ENCODE measurements at places on chromosomes 4 and X.

DNA sequence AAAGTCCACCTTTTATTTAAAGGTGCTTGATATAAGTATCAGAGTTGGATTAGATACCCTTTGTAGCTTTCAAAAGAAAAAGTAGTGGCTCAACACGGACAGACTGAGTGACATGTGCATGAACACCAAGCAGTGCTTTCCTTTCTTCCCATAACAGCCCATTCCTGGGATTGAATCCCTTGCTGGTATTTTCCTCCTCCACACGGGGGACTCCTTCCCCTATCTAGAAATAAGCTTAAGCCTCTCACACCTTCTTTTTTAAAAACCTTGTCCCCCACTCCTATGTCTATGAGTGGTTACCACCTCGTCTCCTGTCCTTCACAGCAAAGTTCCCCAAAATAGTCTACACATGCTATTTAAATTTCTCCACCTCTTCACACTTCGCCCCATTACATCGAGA, 5.1 kb downstream of the AP1S2 start:
- peak; percentile 8 for DNase-seq

DNA sequence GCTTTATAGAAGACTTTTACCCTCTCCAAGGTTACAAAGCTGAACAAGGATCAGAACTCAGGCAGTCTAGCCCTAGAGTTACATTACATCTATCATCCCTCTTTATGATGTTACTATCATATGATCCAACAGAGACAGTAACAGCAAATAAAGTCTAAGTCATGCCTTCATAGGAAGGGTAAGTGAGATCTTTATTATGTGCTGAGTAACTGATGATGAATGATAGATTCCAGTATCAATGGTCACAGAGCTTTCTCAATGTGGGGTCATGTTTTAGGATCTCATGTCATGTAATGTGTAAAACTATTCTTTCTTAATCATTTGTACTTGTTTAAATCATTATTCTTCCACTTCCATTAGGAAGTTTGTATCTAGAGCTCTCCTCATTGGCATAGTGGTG, 22.8 kb downstream of the ELOVL6 start:
- no peak for DNase-seq

- no peak for DNase-seq
Measured at GRCh38 chr4:139188648-139189416, 11.8 kb upstream of the ELF2 start.

DNA sequence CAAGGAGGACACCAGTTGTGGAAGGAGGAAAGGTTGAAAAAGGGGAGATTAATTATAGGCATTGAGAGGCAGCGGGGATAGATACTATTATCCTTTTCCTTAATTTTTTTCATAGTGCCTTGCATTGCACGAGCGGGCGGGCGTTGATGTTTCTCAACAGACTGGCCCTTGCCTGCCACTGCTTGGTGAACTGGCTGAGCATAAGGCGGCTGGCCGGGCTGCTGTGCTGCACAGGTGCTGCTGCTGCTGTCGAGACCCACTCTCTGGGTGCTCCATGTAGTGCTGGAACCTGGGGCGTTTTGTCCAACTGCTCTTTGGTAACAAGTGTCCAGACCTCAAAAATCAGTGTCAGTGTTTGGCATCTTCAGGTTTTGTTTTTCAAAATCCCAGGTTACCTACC, 83.3 kb upstream of the PAQR3 start:
- DNase-seq: no peak

- DNase-seq: no peak
Measured at GRCh38 chrX:110320381-110320987, 2.6 kb upstream of the AMMECR1 start.

DNA sequence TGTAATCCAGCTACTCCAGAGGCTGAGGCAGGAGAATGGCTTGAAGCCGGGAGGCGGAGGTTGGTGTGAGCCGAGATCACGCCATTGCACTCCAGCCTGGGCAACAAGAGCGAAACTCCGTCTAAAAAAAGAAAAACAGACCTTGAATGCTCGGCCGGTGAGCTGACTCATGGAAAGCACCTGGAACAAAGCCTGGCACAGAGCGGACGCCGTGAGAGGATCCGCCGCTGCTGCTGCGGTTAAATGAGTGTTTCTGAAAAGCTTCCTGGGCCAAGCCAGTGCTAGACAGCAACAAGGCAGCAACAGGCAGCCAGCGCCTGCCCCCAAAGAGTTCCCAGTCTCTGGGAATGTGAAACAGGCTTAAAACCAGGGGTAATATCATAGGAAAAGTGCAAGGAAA, 186.4 kb downstream of the AFAP1 start:
- no peak for DNase-seq

GRCh38 chrX:115589419-115589818, 28.4 kb downstream of the PLS3 start:
- DNase-seq: no peak

GRCh38 chr4:146049802-146050201, 111.2 kb upstream of the ZNF827 start:
- DNase-seq: no peak

- DNase-seq: no peak
Measured at GRCh38 chrX:37829721-37830120, 17.6 kb downstream of the DYNLT3 start.

DNA sequence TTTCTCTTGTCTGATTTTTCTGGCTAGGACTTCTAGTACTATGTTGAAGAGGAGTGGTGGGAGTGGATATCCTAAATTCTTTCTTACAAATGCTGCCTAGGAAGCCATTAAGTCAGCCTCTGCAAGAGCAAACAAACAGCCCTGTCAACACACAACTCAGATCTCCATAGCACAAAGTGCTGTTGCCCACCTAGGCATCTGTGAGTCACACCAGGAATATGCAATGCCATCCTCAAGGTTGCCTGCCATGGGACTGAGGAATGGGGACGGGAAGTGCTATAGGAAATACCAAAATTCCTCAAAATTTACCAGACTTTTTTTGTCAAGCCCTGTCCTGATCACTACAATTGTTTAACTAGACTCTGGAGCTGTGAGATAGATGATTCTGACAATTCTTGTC, 466.9 kb downstream of the FSTL5 start:
- DNase-seq: peak; percentile 50

GRCh38 chr4:41714364-41715000, 34.0 kb downstream of the PHOX2B start:
- DNase-seq: no peak

- DNase-seq: no peak
Measured at GRCh38 chr4:83217721-83218522, 66.7 kb downstream of the COQ2 start.

- no peak for DNase-seq
Measured at GRCh38 chr4:110137829-110138228, 60.6 kb downstream of the ELOVL6 start.

- DNase-seq: no peak
Measured at GRCh38 chr4:152273343-152273742, 262.5 kb downstream of the FBXW7 start.

DNA sequence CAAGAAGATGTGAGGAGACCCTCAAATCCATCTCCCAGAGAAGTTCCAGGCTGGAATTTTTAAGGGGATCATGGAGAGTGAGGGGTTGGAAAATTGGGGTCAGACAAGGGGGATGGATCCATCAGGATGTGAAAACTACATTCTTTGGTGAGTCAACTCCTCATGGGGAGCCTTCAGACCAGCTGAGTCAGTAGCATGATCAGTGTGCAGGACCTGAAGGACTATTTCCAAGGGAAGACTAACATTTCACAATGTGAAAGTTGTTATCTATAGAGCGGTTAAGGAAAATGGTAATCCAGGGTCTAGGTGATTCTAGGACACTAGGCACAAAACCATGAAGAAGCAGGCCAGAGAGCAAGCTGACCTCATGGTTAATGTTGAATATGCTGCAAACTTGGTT, 38.6 kb upstream of the CEP135 start:
- DNase-seq: no peak

- DNase-seq: no peak
Measured at GRCh38 chr4:182306792-182307507, 63.7 kb downstream of the TENM3 start.

DNA sequence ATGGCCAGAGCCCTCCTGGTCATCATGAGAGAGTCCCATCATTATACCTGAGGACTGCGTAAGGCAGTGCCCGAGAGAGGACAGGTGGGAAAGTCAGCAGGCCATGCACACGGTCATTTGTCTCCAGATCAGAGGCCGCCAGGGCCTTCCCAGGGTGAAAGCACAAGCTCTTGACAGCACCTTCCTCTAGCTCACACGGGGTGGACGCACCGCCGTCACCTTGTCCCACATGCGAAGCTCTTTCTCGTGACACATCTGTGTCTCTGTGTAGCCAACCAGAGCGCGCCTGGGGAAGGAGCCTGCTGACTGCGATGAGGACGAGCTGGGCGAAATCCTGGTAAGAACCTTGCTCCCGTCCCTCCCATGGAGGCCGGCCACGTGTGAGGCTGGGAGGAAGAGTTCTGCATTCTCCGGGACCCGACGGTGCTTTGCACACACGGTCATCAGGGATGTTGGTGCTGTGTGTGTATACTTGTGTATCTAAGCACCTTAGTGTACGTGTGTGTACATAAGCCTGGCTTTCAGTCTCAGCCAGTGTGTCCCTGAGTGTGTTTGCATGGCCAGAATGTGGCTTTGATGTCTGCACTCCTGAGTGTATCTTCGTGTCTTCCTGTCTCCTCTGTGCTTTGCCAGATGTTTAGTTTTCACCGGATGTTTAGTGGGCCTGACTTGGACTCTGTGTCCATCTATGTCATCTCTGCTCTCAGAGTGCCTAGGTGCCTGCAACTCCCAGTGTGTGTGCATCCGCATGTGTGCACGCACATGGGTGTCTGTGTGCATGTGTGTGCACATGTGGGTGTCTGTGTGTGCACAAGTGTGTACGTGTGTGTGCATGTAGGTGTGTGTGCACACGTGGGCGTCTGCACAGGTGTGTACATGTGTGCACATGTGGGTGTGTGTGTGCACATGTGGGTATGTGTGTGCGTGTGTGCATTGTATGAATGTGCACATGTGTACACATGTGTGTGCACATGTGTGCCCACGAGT, 15.1 kb downstream of the ATP5ME start:
- no peak for DNase-seq

DNA sequence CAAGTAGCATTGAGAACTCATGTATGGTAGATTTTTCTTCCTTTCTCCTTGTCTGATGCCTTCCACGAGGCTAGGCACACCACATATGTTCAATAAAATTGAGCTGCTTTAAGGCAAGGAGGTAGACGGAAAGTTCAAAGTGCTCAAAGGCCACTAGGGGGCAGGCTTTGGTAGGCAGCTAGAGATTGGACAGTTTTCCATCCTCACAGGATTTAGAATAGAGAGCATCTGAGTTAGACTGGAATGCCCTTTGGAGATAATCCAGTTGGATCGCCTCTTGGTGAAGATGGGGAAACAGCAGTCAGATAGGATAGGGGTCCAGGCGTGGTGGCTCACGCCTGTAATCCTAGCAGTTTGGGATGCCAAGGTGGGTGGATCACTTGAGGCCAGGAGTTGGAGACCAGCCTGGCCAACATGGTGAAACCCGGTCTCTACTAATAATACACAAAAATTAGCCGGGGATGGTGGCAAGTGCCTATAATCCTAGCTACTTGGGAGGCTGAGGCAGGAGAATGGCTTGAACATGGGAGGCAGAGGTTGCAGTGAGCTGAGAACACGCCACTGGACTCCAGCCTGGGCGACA, 30.4 kb downstream of the ELF4 start:
- peak; percentile 71 for DNase-seq

DNA sequence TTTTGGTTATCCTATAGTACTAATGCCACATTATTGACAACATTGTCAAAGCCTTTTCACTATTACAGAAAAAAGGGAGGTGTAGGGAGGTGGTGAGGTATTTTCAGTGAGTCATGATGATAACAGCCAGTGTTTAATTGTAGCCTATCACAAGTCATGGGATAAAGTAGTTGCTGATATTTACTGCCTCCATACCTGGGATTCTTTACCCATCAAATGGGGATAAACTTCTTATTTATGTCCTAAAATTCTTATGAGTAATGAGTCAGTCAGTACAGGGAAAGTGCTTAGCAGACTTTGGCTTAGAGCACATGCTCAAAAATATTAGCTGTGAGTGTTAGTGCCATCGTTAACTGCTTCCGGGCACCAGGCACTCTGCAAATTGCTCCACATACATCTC, 25.7 kb downstream of the ADGRG2 start:
- no peak for DNase-seq

GRCh38 chr4:17958181-17958580, 63.4 kb downstream of the LCORL start:
- no peak for DNase-seq

GRCh38 chrX:22486296-22486695, 213.6 kb downstream of the CBLL2 start:
- no peak for DNase-seq

DNA sequence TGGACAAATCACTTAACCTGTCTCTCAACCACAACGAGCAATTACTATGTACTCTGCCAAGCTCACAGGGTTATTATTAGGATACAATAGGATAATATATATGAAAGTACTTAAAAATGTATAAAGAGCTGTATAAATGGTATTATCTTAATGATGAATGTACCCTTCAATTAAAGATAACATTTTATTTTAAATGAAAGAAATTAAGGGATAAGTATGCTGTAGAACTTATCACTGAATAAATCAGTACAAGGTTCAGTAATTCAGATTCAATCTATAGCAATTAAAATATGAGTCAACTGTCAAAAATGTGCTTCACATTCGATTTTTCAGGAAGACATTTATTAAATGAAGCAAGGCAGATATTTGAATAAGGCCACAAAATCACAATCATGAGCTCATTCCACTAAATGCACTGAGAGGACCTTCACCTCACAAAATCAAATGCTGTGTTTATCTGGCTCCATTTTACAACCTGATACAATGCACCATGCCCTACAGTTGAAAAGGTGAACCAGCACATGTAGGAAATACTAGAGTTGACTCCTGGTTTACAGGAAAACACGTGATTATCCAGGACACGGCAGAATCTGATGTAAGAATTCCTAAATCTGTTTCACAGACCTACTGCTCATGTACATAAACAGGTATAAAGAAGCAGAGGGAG, 4.4 kb downstream of the LRCH2 start:
- peak; percentile 88 for DNase-seq

DNA sequence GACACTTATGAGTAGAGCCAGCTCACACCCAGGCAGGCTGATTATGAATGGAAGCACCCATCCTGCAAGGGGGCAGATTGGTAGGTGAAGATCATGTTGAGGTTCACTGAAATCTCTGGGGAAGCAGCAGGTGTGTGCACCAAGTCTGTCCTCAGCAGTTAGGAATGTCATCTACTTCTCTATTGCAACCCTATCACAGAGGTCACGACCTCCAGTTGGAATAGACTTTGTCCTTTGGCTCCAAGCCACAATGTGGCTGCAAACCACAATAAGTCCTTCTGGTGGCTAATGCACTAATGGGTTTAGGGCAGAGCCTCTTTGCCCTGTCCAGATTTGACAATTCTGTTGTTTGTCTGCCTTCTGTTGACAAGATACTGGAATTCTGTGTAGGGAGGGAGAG, 1056.7 kb downstream of the PCDH19 start:
- no peak for DNase-seq

GRCh38 chr4:123747016-123747415, 350.4 kb downstream of the SPRY1 start:
- DNase-seq: no peak

DNA sequence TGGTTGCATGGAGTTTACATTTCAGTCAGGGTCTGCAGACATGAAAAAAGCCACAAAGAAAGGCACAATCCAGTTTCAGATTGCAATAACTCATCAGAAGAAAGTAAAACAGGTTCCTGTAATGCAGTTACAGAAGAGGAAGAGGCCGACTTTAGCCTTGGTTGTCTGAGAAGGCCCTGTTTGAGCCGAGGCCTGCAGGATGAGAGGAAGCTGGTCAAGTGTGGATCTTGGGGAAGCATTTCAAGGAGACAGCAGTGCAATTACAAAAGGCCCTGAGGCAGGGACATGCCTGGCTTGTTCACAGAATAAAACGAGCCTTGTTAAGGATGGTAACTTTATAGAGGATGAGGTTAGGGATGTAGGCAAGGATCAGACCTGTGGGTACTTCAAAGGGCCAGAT, 62.4 kb downstream of the AFF2 start:
- DNase-seq: no peak

Measured in dermis microvascular lymphatic vessel endothelial cell (primary cell).